ENCODE measurements at places on chromosomes 13 and 19.

DNA sequence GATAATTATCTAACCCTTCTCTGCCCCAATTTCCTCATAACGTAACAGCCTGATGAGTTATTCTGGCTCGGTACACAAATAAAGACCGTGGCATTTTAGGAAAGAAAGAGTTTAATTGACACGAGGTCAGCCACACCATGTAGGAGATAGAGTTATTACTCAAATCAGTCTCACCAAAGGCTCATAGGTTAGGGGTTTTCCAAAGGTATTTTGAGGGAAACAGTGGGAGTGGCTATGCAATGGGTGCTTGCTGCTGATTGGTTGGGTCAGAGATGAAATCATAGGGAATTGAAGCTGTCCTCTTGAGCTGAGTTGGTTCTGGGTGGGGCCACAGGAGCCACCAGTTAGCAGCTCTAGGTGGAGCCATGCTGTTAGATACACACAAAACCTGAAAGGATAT is 137.5 kb downstream of the FREM2 start:
- DNase-seq: no peak

DNA sequence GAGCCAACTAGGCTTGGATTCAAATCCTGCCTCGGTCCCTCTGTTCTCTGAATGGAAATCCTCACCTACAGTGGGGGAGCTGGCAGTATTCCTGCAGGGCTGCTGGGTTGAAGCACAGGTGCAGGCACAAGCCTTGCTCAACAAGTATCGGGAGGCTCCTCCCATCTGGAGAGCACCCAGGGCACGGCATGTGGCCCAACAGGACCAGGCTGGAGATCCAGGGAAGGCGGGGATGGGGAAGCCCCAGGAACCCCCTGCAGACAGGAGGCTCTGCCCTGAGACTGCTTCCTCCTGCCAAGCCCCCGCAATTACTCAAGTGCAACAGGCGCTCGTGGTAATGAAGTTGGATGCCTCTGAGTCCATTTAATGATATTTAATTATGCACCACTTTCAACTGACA is 128.0 kb upstream of the VSTM2B start:
- DNase-seq: no peak

- no peak for DNase-seq
Observed at GRCh38 chr19:6014551-6015135, 36.7 kb upstream of the RANBP3 start.

- DNase-seq: no peak
Observed at GRCh38 chr13:112056739-112057438, 10.1 kb upstream of the SOX1 start.

- no peak for DNase-seq
Observed at GRCh38 chr19:56608274-56608964, 13.3 kb downstream of the ZNF71 start.
